Testis (tissue), 5 donors: ENCODE measurements at places on chromosomes 3 and 15. TPM values are rescaled to one million over a fixed set of nuclear protein-coding genes. Genes with fewer than 3 reads are reported as not detected.

DNA sequence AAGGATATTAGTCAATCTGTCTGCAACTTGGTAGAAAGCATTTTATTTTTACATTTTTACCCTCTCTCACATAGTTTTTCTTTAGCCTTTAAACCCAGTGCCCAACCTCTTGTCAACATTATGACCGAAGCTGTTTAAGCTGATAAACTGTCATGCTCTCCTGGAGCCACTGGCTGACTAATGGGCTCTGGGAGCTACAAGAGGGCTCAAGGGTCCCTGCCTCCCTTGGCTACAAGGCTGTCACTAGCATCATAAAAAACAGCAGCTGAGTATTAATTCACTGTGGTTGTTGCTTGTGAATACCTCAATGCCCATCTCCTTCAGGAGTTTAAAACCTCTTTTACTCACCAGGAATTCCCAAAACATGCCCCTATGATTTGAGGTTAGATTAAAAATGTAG is 237.9 kb downstream of the ZMAT3 start:
- no peaks in the 10 kb centered on the region for H3K4me1 ChIP-seq
- DNase-seq = no peak
- H3K36me3 ChIP-seq = no peaks in the 10 kb centered on the region
- H3K27me3 ChIP-seq = no peaks in the 10 kb centered on the region
- H3K27ac ChIP-seq = no peak overlapping the region

DNA sequence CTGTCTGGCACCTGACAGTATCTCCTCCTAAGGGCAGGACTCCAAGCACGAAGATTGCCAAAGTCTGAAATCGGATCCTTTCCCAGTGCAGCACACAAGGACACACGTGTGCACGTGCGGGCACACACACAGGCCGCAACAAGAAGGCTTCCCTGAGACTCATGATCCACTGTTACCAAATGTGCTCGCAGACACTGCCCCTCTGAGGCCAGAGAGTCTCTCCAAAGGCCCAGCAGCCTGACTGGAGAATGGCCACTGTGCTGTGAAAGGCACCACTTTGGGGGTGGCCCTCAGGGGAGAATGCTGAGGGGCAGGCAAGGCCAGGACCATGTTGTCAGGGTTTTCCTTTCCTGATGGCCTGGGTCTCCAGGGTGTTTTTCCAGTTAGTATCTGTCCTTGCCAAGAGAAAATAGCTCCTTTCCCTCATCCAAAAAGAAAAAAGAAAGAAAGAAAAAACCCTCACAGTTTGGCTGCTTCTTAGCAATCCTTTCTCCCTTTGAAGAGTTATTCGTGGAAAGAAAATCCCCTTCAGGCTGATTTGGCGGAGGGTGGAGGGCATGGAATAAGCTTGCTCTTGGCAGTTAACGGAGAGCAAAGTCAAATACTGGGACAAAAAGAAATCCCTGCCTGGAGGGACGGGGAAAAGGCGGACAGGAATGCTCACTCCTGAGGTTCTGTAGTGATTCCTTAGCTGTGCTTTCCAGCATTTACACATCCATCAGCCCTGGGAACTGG is 112.2 kb upstream of the ETV5 start:
- no peak overlapping the region for H3K27ac ChIP-seq
- H3K27me3 ChIP-seq = no peaks in the 10 kb centered on the region
- H3K4me1 ChIP-seq = no peaks in the 10 kb centered on the region

- no peaks in the 10 kb centered on the region for H3K27me3 ChIP-seq
- no peak overlapping the region for H3K4me3 ChIP-seq
- no peak overlapping the region for H3K27ac ChIP-seq
- DNase-seq = no peak
Observed at GRCh38 chr3:100864471-100865250, 128.6 kb downstream of the ABI3BP start.

DNA sequence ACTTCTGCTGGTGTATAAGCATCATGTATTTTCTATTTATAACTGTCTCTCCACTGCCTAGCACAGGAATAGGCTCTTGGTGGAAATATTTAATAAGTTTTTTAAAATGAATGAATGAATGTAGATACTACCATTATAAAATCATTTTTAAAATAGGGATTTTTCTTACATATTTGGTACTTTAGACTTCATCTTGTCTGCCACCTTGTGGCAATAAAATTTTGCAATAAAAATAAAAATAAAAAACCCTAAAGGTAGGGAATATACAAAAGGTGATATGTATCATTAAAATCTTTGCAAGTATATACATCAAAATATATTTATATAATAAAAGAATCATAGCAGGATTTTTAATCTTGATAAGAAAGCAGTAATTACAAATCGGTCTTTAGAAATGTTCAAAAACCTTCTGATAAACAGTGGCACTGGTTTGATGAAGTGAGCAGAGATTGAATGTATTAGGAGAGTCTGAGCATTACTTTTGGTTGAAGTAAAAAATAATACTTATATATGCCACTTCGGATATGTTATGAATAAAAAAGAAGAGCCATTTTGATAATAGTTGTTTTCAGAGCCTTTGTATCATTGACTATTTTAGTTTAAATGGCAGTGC is 95.2 kb downstream of the SPATA16 start:
- no peaks in the 10 kb centered on the region for H3K4me1 ChIP-seq
- no peak overlapping the region for H3K4me3 ChIP-seq
- no peak overlapping the region for H3K27ac ChIP-seq
- DNase-seq = no peak

GRCh38 chr3:183341545-183342288 is 86.7 kb downstream of the MCF2L2 start:
- no peak overlapping the region for H3K4me3 ChIP-seq
- H3K4me1 ChIP-seq = no peaks in the 10 kb centered on the region
- H3K36me3 ChIP-seq = no peaks in the 10 kb centered on the region
- no peaks in the 10 kb centered on the region for H3K27me3 ChIP-seq
- peak; percentile 67 for DNase-seq

- H3K4me1 ChIP-seq = no peaks in the 10 kb centered on the region
- DNase-seq = peak; percentile 27
- H3K36me3 ChIP-seq = no peaks in the 10 kb centered on the region
- H3K27me3 ChIP-seq = no peaks in the 10 kb centered on the region
Observed at GRCh38 chr15:37289109-37289765, 188.9 kb upstream of the MEIS2 start.

DNA sequence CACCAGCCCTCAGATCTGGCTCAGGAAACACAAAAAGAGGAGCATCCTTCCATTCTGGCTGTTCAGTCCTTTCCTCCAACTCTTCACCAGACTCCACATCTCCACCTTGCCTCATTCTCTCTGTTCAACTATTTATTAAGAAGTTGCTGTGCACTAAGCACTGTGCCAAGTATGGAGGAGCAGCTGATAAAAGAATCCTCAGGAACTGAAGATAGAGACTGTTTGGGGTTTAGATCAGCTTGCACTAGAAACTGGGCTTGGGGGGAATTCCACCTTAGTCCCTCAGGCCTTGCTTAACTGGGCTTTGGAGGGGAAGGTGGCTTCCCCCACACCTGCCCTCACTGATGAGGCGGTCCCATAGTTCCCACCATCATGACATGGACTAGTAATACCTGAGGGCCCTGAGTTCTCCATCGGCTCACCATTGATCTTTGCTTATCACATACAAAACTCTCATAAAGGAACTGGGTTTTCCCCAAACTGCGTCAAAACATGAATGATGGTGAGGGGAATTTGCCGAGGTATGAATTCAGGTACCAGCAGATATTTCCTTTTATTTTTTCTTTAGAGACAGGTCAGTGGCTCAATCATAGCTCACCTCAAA is 1.7 kb upstream of the CCR8 start:
- H3K4me1 ChIP-seq = no peaks in the 10 kb centered on the region
- H3K36me3 ChIP-seq = no peaks in the 10 kb centered on the region
- H3K27me3 ChIP-seq = no peaks in the 10 kb centered on the region
- H3K27ac ChIP-seq = no peak overlapping the region

DNA sequence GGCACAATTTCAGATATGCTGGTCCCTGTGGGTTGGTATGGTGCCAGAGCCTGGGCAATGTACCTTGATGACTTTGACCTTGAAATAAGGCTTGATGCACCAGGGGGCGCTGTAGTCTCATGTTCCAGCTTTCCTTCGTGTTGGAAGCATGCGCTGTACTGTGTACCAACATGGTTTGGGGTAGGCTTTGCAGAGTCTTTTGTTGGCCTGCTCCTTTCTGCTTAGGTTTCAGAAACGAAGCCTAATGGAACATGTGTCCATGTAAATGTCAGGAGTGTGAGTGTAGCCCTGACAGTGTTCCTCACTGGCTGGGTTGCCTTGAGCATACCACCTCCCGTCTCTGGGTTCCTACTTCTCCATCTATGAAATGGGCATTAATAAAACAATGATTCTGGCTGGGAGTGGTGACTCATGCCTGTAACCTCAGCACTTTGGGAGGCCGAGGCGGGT is 3.6 kb upstream of the CCR4 start:
- no peak overlapping the region for H3K27ac ChIP-seq
- H3K4me3 ChIP-seq = no peak overlapping the region
- H3K27me3 ChIP-seq = no peaks in the 10 kb centered on the region
- H3K4me1 ChIP-seq = no peaks in the 10 kb centered on the region

- no peak overlapping the region for H3K27ac ChIP-seq
- DNase-seq = no peak
- H3K4me3 ChIP-seq = no peak overlapping the region
- no peaks in the 10 kb centered on the region for H3K4me1 ChIP-seq
- no peaks in the 10 kb centered on the region for H3K36me3 ChIP-seq
- H3K27me3 ChIP-seq = no peaks in the 10 kb centered on the region
Observed at GRCh38 chr3:184428561-184429175, 48.8 kb downstream of the CHRD start.

DNA sequence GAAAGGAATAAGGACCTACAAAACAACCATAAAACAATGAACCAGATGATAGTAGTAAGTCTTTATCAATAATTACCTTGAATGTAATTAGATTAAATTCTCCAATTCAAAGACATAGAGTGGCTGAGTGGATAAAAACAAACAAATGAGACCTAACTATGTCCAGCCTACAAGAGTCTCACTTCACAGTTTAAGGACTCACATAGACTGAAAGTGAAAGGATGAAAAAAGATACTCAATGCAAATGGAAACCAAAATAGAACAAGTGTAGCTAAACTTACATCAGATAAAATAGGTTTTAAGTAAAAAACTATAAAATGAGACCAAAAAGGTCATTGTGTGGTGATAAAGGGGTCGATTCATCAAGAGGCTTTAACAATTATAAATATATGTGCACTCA is 21.9 kb upstream of the NR1I2 start:
- no peaks in the 10 kb centered on the region for H3K27me3 ChIP-seq
- no peak for DNase-seq
- H3K27ac ChIP-seq = no peak overlapping the region
- H3K4me1 ChIP-seq = no peaks in the 10 kb centered on the region
- H3K4me3 ChIP-seq = no peak overlapping the region

DNA sequence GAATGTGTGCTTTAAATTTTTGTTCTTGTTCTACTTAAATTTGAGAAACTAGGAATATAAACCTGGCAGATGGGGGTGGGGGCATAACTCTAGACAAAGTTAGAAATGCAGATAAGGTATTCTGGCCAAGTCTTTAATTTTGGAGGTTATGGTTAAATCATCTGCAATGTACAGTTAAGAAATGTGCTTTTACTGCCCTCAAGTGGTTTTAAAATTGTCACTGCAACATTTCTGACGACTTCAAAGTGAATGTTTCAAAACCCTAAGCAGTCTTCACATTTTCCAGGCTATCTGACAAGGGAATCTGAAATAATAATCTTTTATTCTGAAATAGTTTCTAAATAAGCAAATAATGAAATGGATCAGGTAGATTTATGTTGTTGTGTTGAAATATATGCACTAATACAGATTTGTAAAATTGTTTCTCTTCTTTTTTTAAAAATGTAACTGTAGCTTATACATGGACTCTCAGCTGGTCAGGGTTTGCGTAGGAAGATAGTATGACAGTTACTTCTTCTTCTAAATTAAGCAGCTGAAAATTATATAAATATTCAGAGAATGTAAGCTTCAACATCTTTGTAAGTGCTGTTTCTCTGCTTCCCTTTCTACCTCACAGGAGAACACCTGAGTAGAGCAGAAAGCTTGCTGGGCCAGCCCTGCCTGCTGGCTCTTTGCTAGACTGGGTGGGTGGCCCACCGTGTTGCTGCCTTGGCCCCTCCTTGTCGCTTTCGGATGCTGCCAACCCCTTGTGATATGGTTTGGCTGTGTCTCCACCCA is 45.0 kb downstream of the SUCNR1 start:
- H3K4me1 ChIP-seq = no peaks in the 10 kb centered on the region
- H3K27me3 ChIP-seq = no peaks in the 10 kb centered on the region
- H3K36me3 ChIP-seq = no peaks in the 10 kb centered on the region
- no peak for DNase-seq
- no peak overlapping the region for H3K4me3 ChIP-seq

- no peaks in the 10 kb centered on the region for H3K27me3 ChIP-seq
- no peaks in the 10 kb centered on the region for H3K36me3 ChIP-seq
- H3K27ac ChIP-seq = no peak overlapping the region
- DNase-seq = no peak
- peaks cover 6% of the 10 kb centered on the region for H3K4me1 ChIP-seq
Observed at GRCh38 chr3:46100812-46101211, 73.5 kb upstream of the XCR1 start.

GRCh38 chr15:48565560-48566482 is 79.7 kb downstream of the FBN1 start:
- peaks cover 11% of the 10 kb centered on the region for H3K4me1 ChIP-seq
- H3K4me3 ChIP-seq = no peak overlapping the region
- no peaks in the 10 kb centered on the region for H3K36me3 ChIP-seq
- no peak overlapping the region for H3K27ac ChIP-seq
- no peak for DNase-seq

GRCh38 chr3:99774467-99774866 is 43.2 kb upstream of the CMSS1 start:
- no peak overlapping the region for H3K4me3 ChIP-seq
- DNase-seq = no peak
- no peak overlapping the region for H3K27ac ChIP-seq
- H3K27me3 ChIP-seq = no peaks in the 10 kb centered on the region

- no peak overlapping the region for H3K4me3 ChIP-seq
- no peaks in the 10 kb centered on the region for H3K36me3 ChIP-seq
- H3K27me3 ChIP-seq = no peaks in the 10 kb centered on the region
- H3K4me1 ChIP-seq = no peaks in the 10 kb centered on the region
- no peak overlapping the region for H3K27ac ChIP-seq
Observed at GRCh38 chr3:55875113-55875512, 388.0 kb upstream of the WNT5A start.

Gene PRRT3
- 7.2 TPM for total RNA-seq

Gene DTX3L
- total RNA-seq = 8.7 TPM

Gene KNG1
- 0.31 TPM for total RNA-seq

Gene NMNAT3
- 23.9 TPM for total RNA-seq
